ENCODE measurements at places on chromosomes 5 and 9.

DNA sequence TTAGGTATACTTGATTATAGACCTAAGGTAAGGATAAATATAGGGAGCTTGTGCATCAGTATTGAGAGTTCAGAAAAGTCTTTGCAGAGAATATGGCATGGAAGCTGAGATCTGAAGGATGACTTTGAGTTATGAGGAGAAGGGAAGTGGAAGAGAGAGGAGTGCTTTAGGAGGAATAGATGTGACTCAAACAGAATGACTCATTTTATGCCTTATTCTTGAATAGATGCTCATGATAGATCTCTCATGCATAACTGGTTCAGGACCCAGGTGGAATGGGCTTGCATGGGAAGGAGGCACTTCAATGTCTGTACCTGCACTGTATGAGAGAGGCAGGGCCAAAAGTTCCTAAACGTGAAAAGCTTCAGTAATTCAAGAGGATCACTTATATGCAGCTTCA lies 103.3 kb downstream of the CWC27 start:
- no peak for DNase-seq

- no peak for DNase-seq
Observed at GRCh38 chr5:116766470-116766947, 191.9 kb upstream of the SEMA6A start.

- no peak for DNase-seq
Observed at GRCh38 chr9:136856079-136856476, 3.9 kb downstream of the MAMDC4 start.

GRCh38 chr5:96703384-96703920 lies 41.3 kb downstream of the CAST start:
- no peak for DNase-seq

- DNase-seq, result no peak
Observed at GRCh38 chr9:21505425-21506179, 23.5 kb upstream of the IFNE start.

DNA sequence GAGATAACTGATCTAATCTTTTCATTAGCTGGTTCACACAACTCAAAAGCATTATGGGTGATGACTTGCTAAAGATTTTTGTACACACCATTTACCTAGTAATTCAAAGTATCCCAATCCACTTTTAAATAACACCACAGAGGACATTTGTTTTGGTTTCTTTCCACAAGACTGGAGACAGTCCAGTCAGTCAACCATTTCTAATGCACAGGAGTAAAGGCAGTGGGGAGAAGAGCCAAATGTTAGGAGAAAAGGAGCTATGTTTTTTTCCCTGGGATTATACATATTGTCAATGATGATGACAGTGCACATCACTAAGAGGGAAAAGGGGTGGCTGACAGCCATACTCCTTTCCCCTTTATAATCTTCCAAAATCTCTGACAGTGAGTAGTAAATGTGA lies 240.9 kb downstream of the GABRB2 start:
- no peak for DNase-seq

GRCh38 chr5:162550236-162550635 lies 482.7 kb downstream of the GABRG2 start:
- DNase-seq, result no peak

DNA sequence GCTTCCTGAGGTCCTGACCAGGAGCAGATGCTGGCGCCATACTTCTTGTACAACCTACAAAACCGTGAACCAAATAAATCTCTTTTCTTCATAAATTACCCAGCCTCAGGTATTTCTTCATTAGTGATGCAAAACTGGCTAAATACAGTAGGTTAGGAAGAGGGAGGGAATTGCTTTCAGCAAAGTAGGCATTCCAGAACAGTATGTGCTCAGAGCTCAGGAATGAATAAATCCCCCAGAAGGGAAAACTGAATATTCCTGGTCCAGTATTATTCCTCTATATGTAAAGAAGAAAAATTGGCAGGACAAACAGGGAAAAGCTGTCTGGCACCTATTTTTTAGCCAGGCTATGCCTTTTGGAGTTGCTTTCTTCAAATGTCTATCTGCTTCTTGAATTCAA lies 577.1 kb downstream of the PSAT1 start:
- DNase-seq, result no peak

DNA sequence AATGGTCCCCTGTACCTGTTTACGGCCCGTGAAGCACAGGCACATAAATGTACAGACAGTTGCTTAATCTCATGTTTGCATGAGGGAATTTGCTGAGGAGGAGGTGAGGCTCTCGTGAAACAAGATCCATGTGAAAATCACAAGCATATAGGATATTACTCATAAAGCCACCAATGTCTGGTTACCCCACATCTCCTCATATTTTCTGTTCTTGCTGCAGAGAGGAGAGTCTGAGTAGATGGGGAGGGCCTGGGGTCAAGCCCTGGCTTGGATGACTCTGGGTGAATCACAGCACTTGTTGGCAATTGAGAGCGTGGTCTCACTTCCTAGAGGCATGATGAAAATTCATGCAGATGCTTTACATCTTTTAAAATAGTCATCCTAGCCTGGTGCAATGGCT lies 975 bp downstream of the AGXT2 start:
- no peak for DNase-seq

- DNase-seq, result no peak
Observed at GRCh38 chr5:111734013-111734412, 23.0 kb downstream of the NREP start.

- DNase-seq, result no peak
Observed at GRCh38 chr9:77807846-77808750, 160.0 kb upstream of the GNA14 start.

DNA sequence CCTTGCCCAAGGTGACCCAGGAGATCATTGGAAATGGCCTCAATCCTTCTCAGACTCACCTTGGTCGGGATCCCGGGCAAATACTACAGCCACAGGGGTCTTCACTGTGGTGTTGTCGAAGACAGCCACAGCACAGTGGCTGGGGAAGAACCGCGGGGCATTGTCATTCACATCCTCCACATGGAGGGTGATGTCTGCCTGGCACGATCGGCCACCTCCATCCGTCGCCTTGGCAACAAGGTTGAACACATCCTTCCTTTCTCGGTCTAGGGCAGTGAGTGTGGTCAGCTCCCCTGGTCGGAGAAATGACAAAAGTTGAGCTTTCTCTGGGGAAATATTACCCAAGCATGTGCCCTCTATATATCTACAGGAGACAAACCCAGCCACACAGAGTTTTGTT lies 56.8 kb downstream of the FAT2 start:
- DNase-seq, result no peak

DNA sequence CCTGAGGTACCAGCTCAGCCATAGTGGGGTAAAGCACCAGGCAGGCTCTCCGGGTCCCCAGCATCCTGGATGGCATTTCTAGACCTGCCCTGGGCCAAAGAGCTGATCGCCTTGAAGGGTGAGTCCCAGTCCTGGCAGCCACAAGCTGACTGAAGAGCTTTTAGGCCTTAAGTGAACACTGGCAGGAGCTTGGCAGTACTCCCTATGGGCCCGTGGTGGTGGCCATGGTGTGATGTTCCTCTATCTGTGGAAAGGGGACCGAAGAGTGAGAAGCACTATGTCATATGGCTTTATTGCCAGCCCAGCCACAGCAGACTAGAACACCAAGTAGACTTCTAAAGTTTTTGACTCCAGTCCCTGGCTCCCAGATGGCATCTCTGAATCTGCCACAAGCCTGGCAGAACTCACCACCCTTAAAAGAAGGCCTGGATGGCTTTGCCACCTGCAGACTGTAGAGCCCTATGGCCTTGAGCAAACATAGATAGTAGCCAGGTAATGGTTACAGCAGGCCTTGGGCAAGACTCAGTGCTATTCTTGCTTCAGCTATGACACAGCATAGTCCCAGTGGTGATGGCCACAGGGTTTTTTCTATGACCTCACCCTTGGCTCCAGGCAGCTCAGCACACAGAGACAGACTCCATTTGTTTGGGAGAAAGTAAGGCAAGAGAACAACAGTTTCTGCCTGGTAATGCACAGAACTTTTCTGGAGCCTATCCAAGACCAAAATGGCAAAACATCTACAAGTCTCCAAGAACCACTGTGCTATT lies 801.5 kb upstream of the DMAC1 start:
- DNase-seq, result no peak

GRCh38 chr5:67211926-67212325 lies 15.3 kb upstream of the CD180 start:
- no peak for DNase-seq

DNA sequence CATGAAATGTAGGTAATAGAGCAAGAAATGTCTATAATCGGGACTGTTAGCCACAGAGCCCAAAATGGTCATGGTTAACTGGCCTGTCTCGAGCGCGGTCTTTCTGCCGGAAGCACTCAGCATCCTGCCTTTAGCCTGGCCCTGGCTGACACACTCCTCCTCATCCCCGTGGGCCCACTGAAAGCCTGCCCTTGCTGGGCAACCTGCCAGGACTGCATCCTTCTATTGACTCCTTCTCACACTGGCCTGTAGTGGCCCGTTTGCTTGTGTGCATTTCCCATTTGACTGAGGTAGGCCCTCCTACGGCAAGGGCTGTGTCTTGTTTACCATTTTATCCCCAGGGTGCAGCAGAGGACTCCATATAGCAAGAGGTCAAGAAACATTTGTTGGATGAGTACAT lies 215.7 kb downstream of the ATPSCKMT start:
- DNase-seq, result no peak

GRCh38 chr5:83972236-83972635 lies 251.6 kb upstream of the HAPLN1 start:
- DNase-seq, result no peak

- no peak for DNase-seq
Observed at GRCh38 chr5:131224387-131225201, 39.3 kb upstream of the CDC42SE2 start.

DNA sequence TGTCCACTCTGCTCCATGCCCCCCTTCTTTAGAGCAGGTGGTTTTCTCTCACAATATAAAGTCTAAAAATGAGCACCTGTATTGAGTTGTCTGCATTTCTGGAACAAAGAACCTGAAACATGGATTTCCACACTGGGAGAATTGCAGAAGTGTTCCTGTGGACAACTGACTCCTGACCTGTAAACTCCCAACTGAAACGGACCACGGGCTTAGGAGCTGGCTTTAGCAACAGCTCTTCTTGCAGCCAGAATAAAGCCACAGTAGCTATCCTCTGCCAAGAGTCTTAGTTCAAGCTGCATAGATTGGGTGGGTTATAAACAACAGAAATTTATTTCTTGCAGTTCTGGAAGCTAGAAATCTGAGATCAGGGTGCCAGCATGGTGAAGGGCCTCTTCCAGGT lies 194.7 kb downstream of the DTWD2 start:
- DNase-seq, result no peak

DNA sequence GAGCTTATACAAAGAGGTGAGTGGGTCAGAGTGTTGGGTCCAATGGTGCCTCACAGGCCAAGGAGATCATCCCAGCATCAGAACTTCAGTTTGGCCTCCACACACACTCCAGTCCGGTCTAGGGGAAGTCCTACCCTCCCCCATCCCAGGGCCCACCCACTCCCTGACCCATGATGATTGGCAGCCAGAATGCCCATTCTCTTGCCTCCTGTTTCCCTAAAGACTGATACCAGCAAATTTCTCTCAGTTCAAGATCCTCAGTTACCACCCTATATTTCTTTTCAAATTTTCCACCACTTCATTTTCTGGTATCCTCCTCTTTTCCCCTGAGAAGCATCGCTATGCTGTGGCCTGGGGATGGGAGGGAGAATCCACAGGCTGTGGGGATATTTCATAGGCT lies 21.9 kb downstream of the DRD1 start:
- DNase-seq, result no peak

GRCh38 chr5:67978171-67978570 lies 237.4 kb upstream of the PIK3R1 start:
- DNase-seq, result no peak

DNA sequence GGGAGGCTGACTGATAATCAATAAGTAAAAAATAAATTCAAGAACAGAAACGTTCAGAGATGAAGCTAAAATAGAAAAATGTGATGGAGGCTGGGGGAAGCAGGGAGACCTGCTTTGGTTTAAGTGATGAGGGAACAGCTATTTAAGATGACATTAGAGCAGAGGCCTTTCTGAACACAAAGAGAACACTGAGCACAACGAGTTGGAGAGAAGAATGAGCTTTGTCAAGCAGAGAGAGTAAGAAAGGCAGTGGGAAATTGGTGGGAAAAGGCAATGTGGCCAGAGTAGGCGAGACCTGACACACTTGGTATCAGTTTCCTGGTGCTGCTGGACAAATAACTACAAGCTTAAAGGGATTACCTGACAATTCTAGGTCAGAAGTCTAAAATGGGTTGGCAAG lies 20.0 kb downstream of the AUH start:
- no peak for DNase-seq

- peak; percentile 16 for DNase-seq
Observed at GRCh38 chr5:126780165-126780827, 3.4 kb downstream of the LMNB1 start.

GRCh38 chr5:122738088-122738487 lies 36.8 kb upstream of the SNX2 start:
- no peak for DNase-seq

GRCh38 chr5:173832386-173832785 lies 55.8 kb upstream of the CPEB4 start:
- no peak for DNase-seq

- DNase-seq, result no peak
Observed at GRCh38 chr5:100505984-100506670, 29.0 kb upstream of the FAM174A start.

DNA sequence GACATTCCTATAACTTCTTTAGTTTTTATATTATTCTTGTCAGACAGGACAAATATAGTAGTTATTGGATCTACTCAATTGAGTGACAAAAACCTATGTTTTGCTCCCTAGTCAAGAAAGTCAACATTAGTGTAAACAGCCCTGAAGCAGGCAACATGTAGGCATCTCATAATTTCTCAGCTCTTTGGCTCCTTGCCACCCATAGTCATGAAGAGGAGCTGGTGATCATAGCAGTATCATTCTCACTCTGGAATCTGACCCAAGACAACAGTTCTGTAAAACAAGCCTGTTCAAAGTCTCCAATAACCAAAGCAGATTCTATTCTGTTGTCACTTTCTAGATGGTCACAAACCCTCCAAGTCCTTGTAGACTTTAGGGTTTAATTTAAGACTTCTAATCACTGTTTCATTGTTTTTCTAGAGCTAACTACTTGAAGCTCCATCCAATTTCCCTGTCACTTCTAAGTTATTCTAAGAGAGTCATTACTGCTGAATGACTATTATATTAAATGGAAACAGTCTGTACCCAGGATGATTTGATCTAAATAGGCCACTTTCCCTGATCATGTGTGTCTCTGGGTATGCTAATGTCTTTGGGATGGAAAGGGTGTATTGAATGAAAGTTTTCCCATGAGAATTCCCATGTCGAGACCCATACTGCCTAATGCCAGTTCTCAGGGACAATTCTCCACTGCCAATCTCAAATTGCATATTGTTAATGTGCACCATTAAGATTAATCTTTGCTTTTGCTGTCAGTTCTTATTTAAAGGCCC lies 533.3 kb downstream of the ACTL7B start:
- no peak for DNase-seq

DNA sequence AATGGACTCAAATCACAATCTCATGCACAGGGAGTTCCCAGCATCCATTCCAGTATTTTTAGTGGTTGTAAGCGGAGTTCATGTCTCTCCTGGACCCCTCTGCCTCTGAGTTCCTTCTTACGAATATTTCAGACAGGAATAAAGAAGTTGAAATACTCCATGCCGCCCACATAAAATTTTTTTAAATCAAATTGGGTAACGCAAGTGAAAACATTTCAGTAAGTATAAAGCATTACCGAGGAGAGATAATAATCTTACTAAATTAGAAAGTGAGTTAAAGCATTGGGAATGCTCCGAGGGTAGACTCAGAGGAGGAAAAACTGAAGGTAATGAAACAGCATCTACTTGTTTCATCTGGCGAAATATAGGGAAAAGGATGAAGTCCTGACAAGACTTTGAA lies 317.6 kb downstream of the ARRDC3 start:
- no peak for DNase-seq

GRCh38 chr5:113202287-113202686 lies 225.7 kb downstream of the DCP2 start:
- DNase-seq, result no peak

Measured in activated CD8-positive, alpha-beta memory T cell treated with anti-CD3 and anti-CD28 coated beads for 1 hour (primary cell).